Thoracic aorta (tissue), 2 donors: ENCODE measurements at places on chromosomes 4 and X.

DNA sequence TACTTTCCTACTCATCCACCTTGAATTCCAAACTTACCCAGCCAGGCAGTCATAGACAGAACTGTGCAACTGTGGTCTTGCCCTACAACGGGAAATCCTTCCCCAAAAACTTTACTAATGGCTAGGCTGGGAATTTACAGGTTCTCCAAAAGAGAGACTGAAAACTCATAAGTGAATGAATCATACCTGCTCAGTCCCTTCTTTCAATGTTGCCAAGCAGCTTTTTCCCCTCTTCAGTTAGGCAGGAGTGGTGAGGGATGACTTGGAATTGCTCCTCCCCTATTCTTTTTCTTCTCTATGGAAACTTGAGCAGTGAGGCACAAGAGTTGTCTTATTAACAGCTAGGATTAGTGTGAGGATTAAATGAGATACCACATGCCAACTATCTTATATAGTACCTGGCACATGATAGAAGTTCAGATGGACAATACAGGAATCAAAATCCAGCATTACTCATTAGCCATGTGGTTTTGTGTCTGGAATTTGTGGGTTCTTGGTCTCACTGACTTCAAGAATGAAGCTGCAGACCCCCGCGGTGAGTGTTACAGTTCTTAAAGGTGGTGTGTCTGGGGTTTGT is 105.9 kb downstream of the TEX13A start:
- no peak for DNase-seq

DNA sequence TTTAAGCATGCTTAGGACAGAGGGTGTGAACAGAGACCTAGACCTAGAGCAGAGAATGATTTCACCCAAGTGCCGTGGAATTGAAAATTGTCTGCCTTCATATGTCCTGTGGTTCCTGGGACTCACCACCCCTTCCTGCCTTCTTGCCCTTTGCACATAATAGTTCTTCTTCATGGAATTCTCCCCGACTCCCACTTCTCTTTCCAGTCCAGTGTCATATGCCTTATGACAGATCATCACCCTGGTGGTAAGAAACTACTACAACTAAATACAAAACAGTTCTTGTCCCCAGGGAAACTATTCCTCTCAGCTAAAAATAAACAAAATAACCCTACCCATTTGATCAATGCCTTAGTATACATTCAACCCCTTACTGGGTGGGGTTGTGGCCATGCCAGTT is 43.3 kb downstream of the BMPR1B start:
- DNase-seq: no peak

GRCh38 chr4:181517491-181517890 is 725.7 kb upstream of the TENM3 start:
- no peak for DNase-seq

DNA sequence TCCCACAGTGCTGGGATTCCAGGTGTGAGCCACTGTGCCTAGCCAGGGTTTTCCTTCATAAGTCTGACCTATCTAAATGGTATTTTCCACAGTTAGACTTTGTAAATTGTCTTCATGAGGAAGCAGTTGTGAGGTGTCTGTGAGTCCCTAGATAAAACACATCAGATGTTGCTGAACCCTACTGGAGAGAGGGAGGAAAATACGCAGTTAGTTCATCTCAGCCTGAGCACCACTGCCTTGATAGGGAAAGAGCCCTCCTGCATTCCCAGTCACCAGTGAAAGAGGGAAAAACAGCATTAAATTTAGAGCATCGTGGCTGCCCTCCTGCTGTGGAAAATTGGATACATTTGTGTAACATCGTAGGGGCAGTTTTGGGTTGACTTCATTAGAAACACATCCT is 31.7 kb upstream of the CLDN34 start:
- DNase-seq: no peak

DNA sequence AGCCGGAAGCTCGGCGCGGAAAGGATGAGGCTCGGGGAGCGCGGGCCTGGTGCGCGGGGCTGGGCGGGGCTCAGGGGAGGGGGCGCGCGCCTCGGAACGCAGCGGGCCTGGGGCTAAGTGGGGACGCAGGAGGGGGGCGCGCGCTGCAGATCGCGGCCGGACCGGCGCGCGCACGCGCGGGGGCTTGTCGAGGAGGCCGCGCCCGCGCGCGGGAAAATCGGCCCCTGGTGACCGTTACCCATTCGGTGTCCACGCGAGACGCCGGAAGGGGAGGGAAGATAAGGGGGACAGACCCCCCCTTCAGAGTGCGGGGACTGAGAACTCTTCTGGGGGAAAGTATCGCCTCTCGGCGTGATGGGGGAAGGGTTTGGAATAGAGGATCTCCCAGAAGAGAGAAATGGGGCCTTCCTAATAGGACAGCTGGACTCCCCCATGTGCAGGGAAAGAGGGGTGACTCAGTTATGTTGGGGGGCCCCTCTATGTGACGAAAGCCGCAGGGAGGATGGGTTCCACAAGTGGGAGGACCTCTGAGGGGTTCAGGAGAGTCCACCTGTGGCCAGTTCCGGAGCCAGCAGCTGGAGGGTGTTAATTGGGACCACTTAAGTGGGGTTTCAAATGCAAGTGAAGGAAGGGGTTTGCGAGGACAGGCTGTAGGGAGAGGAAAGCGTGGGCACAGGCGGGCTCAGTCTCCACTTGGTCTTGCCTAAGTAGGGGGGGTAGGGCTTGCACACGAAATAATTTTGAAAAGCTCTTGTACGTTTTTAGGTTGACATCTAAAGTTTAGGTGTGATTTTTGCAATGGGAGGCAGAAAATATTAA is 584 bp downstream of the SUV39H1 start:
- DNase-seq: no peak

- DNase-seq: no peak
These were observed 10.5 kb upstream of the KLHL5 start for GRCh38 chr4:39051492-39051891.

GRCh38 chrX:10103023-10103422 is 53.8 kb upstream of the CLCN4 start:
- DNase-seq: no peak

- DNase-seq: no peak
These were observed 44.9 kb upstream of the SMAD1 start for GRCh38 chr4:145436796-145437195.

- peak; percentile 15 for DNase-seq
These were observed 66.5 kb downstream of the EFNB1 start for GRCh38 chrX:68895341-68895755.

- no peak for DNase-seq
These were observed 84.1 kb upstream of the HELT start for GRCh38 chr4:184934184-184934583.

- no peak for DNase-seq
These were observed 421.3 kb downstream of the FAT4 start for GRCh38 chr4:125736057-125736456.

DNA sequence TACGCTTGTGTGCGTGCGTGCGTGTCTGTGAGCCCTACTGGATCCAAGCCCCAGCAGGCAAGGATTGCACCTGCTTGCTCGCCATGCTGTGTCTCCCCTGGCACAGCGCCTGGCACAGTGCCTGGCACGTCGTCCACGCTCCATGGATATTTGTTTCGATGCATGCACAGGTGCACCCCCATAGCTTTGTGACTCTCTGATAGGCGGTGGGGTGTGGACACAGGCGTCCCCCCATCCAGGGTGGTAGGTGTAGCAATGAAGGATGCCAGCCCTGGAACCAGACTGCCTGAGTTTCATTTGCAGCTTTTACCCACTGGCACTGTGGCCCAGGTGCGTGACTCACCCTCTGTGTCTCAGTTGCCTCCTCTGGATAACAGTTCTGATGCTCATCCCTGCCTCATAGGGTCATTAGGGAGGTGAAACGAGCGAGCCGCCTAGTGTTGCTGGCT is 20.2 kb downstream of the PIGG start:
- no peak for DNase-seq

GRCh38 chr4:22900876-22901275 is 208.1 kb downstream of the GBA3 start:
- no peak for DNase-seq

GRCh38 chrX:68570598-68570997 is 71.7 kb downstream of the YIPF6 start:
- no peak for DNase-seq

DNA sequence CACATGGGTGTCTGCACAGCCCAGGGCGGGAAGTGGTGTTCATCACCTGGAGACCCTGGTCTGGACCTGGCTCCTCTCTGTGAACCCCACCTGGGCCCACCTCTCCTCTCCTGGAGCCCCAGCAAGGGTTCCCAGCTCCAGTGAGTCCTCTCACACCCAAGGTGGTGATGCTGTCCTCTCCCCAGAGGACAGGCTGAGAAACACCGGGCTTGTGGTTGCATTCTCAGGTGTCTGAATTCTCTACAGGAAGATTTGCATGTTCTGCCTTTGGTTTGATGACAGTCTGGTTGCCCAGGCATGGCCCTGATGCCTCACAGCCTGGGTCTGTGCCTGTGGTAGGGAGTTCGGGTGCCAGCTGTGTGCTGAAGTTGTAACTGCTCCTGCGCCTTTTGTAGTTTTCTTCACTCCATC is 3.8 kb downstream of the MAEA start:
- DNase-seq: no peak

DNA sequence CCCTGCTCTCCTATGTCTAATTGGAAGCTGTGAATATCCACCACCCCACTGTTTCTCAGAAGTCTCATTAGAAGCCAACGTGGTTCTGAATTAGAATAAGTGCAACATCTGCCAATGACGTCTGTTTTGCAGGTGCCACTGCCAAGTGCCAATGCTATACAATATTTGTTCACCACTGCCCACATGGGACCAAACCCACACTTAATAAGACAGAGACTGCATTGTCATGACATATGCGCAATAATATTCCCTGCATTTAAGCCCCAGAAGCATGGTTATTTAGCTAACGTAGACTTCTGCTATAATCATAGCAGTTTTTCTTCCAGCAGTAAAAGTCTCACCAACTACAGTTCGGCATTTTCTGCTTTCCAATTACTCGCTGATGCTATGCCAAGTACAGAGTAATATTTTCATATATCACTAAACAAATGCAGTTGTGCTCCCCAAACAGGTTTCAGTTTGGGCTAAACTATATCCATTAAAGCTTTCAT is 262.5 kb upstream of the PCDH18 start:
- no peak for DNase-seq

DNA sequence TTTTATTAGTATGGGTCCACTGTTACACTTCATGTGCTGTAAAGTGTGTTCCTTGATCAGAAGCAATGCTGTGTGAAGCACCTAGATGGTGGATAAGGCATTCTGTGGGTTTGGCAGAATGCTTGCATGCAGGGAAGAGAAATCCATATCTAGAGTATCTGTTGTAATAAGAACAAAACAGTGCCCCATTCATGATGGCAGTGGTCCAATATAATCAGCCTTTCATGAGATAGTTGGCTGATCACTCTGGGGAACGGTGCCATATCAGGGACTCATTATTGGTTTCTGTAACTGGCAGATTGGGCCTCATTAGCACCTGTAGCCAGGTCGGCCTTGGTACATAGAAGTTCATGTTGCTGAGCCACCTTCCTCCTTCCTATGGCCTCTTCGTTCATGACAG is 28.7 kb downstream of the STIM2 start:
- no peak for DNase-seq

- peak; percentile 63 for DNase-seq
These were observed at the start of gene HMGB3 for GRCh38 chrX:150982788-150983520. TSS of gene HMGB3 (plus strand) at chrX:150983335. CDS start at chrX:150985600, 2,265 bp downstream.

GRCh38 chrX:22165732-22166457 is 106.8 kb upstream of the CBLL2 start:
- DNase-seq: no peak

- DNase-seq: no peak
These were observed 5.2 kb downstream of the TREX2 start for GRCh38 chrX:153440556-153441135.

DNA sequence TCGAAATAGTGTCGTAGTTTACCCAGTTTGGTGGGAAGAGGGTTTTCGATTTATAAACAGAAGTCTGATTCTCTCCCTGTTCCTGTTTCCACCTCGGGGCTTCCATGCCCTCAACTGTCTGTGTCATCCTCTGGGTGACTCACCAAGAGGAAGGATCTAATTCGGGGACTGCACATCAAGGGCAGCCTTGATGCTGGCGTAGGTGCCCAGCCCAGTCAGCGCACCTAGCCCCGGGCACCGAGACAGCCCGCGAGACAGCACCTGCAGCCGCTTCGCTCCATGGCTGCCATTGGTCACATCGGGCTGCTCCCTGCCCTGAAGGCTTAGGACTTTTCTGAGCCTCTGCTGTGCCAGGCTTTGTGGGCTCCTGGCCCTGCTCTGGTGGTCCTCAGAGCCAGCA is 7.7 kb downstream of the ABCD1 start:
- DNase-seq: no peak

DNA sequence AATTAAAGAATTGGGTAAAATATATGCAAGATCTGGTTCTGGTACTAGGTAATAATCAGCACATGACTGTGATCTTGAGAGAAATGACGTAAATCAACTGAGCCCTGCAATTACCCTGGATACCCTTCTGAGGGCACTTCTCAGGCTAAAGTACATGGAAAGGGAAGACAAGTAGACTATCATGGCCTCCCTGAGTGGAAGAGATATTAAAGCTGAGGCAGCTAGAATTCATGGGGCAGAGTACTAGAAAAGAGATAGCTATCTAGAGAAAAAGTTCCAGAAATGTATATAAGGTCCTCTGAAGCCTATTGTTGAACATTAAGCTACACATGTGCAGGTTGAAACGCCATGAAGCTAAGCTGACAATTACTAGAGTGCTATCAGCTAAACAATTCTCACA is 249.6 kb downstream of the NKX6-1 start:
- DNase-seq: no peak

DNA sequence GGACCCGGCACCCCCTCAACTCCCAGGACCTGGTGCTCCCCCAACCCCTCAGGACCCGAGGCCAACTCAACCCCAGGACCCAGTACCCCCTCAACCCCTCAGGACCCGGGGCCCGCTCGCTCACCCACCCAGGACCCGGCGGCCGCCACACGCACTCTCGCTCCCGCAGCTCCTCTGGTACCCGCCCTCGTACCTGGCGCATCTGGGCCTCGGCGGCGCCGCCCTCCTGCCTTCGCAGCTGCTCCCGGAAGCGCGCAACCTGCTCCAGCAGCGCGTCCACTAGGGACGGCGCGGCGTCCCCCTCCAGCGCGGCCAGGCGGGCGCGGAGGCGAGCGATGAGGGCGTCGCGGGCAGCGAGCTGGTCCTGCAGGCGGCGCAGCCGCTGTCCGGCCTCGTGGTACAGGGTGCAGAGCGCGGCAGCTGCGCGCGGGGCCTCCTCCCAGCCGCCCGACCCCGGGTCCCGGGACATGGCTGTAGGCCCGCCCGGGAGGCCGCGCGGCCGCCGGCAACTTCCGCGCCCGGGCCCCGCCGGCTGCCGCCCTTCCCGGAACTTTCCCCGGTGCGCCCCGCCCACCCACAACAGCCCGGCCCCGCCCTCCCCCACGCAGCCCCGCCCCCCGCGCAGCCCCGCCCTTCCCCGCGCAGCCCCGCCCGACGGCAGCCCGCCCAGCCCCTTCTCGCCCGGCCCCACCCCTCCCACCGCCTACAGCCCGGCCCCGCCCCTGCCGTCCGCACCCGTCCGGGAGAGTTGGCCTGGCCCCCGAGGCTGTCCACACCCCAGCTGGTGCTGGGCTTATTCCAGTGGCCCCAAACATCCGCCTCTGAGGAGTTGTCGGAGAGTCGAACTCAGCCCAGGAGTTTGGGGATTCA is at the start of gene TNIP2:
TNIP2 (minus strand) TSS at position 516 of the 870 bp plus-strand sequence; CDS start at position 469, 47 bp downstream.
- peak; percentile 64 for DNase-seq
